Coronary artery (tissue), 2 donors: ENCODE measurements at places on chromosomes 13 and 19.

DNA sequence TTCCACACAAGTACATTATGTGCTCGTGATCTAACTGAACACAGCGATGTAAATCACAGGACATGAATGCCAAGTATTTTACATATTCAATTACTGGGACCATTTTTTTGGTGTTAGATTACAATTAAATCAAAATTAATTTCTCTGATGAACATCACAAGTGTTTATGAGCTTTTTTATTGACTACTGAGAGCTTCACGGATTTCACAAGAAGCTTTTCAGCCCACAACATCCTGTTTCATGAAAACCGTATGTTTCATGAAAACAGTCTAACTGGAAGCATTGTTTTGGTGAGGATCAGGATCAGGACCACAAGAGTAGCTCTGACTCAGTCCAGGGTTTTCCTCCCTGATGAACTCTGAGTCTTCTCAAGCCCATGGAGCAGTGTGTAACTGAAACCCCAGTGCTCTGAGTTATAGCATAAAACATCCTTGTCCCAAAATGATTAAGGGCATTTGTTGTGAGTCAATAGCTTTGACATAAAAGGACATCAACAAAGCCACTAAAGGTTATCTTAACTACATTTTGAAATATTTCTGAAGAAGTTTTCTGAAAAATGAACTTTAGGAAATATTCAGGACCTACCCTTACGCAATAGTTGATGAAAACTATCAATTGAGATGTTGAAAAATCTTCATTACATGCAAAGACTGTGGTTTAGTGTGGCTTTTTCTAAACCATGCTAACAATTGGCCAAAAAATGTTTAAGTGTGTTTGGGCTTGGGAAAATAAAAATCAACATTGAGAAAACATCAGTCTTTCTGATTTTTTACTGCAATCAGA is 49.3 kb downstream of the UFM1 start:
- no peak for DNase-seq

GRCh38 chr13:113118261-113119021 is 4.2 kb upstream of the F10 start:
- DNase-seq, result peak; percentile 47

GRCh38 chr13:50320271-50320862 is 305.1 kb downstream of the KCNRG start:
- DNase-seq, result no peak

GRCh38 chr13:36098080-36098479 is 33.1 kb downstream of the DCLK1 start:
- no peak for DNase-seq

- DNase-seq, result no peak
These were observed 51.4 kb downstream of the EFNB2 start for GRCh38 chr13:106484084-106484483.

GRCh38 chr19:33343859-33344572 is 29.5 kb upstream of the CEBPG start:
- no peak for DNase-seq

DNA sequence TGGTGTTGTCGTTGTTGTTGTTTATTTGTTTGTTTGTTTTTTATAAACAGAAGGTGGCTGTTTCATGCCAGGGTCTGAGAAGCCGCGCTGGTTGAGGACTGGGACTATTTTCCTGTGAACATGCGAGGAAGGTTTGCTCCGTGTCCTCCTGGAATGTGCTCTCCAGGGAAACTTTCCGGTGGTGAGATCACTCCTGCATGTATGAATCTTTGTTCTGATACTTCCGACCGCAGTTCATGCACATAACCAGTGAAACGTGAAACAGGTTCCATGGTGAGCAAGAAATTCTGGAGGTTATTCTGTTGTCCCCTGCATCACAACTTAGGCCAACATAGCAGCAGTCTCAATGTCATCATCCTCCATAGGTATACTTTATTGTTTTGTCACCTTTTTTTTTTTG is 187.6 kb upstream of the ARGLU1 start:
- DNase-seq, result no peak

GRCh38 chr19:56310462-56310861 is 4.2 kb downstream of the ZSCAN5A start:
- no peak for DNase-seq

DNA sequence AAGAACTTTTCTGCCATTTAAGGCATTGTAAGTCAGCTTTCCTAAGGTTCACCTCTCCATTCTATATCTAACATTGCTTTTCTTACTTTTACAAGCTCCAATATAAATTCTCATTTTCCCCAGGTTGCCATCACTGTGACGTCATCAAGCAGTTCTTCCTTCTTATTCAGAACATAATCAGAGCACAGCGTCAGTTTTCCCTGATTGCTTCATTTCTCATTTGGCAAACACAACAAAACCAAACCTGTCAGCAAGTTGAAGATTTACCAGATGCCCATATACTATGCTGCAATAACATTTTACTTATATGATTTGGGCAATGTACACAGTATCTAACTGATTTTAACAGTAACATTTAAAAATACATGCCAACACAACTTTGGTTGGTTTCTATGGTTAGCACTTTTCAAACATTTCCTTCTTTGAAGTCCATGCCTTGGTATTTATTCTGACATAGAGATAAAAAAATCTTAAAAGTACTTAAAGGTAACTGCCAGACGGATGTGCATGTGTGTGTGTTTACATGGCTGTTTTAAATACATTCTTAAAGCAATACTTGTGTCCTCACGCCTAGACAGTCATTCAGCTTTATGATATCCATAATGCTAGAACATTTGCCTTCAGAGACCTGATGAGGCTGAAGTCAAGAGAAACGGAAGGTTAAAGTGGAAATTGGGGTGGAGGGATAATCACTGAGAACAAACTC is 264.0 kb downstream of the KLF12 start:
- no peak for DNase-seq

DNA sequence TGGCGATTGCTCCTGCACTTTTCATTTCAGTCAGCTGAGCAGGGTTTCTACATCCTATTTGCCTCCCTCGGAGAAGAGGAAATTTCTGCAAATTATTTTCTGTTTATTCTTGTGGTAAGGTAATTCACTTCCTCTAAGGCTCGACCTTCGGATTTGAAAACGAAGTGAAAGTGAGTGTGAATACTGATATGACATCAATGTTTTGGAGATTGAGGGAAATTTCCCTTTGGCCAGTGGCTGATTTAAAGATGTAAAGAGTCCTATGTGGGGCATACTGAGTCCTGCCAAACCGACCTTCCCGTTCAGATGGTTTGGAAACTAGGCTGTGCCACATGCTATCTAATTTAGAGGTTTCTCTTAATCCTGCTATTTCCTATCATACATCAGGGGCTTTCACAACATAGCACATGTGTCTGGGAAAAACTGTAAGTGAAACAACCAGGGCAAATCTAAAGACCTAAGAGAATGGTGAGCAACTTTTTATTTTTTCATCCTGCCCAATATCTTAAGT is 112.3 kb downstream of the POSTN start:
- DNase-seq, result no peak

DNA sequence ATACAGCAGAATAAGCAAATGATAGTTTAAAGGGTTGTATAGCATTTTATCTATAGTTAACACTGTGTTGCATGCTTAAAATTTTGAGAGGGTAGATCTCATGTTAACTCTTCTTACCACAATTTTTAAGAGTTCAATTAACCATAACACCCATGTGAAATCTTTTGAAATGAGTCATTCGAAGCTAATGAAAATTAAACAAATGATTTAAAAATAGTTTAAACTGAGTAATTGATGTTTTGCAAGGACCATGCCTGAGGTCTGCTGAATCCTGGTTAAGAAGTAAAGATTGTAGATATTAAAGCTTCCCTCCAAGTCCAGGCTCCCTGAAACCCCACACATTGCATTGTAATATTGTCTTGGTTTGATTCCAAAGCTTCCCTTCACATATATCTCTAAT is 176.7 kb upstream of the RNF113B start:
- no peak for DNase-seq

- peak; percentile 96 for DNase-seq
These were observed 30.1 kb downstream of the PIP5K1C start for GRCh38 chr19:3669947-3670795.

DNA sequence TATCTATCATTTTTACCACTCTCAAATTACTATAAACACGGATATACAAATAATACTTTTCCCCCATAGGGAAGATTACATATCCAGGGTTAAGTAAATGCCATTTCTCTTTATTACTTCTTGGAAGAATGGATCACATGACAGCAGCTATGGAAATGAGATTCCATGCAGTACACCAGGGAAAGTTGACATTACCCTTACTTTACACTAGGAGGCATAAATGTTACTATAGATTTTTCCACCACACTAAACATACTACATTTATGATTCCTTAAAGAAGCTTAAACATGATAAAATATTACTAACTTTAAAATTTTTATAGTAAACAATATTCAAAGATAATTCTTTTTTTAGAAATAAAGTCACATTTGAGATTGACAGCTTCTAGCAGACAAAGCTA is 611.4 kb downstream of the PCDH9 start:
- DNase-seq, result no peak

DNA sequence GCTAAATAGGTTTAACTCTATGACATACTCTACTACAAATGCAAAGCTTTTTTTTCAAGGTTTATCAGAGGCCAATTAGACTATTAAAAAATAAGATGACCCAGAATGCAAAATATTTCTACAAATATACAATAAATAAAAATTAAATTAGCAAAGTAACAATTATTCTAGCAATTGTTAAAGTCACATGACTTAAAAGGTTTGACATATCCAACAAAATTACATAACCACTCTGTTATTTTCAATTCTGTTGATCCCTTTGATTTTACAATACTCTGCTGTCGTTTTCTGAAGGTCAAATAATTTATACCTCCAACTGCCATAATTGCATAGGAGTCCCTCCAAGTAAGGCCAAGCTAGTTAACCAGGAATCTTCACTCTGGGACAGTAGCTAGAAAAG is 292.6 kb upstream of the MIR17HG start:
- no peak for DNase-seq

GRCh38 chr13:71869274-71869673 is 2.3 kb upstream of the DACH1 start:
- no peak for DNase-seq

DNA sequence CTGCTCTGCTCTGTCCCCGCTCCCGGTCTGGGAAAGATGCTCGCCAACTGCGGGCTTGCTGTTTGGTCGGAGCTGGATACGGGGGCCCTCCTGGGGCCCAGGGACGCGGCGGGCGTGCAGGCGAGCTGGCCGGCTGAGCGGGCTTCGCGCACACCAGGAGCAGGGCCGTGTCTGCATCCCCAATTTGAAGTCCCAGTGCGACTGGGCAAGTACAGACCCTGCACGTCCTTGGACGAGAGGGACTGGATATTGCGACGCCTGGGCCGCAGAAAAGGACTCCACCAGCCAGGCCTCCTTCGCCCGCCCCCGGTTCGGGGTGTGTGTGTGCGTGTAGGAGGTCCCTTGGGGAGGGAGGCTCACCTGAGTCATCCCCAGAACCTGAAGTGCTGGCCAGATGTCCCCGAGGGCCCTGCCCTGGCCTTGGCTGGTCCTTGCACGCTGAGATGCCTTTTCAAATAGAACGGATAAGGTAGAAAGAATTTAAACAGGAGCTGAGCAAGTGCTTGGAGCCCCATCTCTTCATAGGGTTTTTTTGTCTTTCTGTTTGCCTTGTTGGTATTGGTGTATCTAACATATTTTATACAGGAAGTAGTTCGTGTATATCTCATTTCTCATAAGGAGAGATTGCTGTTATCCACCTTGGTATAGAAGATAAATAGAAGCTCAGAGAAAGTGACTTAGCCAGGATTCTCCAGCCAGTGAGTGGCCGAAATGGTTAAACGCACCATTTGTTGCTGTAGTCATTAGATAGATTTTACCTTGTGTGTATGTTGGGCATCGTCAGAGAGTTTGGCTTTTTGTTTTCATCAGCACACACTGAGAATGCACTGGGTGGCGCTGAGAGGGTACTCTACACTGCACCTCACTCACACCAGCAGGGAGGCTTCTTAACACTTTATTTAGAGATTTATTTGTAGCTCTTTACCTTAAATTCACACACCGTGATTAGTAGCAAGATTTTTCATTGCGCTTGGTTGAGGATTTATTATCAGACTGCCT is 1.1 kb downstream of the NAXD start:
- peak; percentile 78 for DNase-seq

DNA sequence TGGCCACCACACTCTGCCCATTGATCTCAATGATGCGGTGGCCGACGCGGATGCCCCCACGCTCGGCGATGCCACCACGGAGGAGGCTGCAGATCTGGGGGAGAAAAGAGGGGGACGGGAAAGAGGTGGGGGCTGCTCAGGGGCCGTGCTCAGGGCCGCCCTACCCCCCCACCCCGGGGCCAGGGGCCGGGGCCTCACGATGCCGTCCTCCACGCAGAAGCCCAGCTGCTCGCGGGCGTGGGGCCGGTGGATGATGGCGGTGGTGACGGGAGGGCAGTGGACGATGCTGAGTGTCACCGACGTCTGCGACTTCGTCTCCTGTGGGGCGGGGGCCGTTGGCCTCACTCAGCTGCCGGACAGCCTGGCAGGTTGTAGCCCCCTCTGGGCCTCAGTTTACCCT is 10.3 kb downstream of the APBA3 start:
- no peak for DNase-seq

GRCh38 chr13:53074114-53074513 is 45.5 kb downstream of the OLFM4 start:
- DNase-seq, result no peak

DNA sequence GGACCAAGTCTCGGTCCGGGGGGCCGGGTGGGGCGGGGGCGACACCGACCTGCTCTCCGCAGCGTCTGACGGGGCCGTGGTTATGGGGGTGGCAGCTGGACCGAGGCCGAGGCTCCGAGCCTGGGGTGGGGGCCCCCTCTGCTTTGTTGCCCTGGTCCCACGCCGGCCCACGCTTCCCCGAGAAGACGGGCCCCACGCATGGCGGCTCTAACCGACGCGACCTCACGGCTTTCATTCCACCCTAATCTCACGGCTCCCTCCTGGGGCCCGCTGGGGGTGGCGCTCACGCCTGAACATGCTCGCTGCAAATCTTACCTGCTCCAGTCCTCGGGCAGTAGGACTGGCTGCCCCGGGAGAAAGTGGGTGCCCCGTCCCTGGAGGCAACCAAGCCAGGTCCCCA is 14.8 kb upstream of the MISP start:
- DNase-seq, result no peak

GRCh38 chr19:16969135-16969534 is 57.5 kb downstream of the CPAMD8 start:
- DNase-seq, result no peak

DNA sequence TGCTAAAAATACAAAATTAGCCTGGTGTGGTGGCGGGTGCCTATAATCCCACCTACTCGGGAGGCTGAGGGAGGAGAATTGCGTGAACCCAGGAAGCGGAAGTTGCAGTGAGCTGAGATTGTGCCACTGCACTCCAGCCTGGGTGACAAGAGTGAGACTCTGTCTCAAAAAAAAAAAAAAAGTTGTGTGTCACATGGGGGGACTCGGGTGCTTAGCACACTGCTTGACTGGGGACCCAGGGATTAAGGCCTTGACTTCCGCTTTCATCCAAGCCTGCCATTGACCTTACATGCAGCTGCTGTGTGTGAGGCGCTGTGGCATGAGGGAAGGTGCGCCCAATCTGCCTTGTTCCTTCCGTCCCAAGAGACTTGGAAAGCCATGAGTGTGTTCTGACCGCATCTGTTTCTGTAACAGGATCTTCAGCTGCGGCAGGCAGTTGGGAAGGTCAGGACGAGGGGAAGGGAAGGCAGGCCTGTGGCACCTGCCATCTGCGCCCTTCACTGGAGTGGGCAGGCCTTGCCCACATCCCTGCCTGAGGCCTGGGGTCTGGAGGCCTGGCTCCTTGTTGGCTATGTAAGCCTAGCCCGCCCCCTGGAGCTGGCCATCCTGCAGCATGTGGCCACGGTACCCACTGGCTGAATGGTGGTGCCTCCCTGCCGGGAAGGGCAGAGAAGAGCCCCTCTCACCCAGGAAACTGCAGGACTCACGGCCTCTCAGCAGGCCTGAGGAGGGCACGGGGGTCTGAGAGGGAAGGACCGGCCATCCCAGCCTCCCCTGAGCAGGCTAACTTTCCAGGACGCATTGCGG is 23.0 kb downstream of the PPP1R37 start:
- DNase-seq, result no peak
